ENCODE measurements at places on chromosomes 16 and 17.

- DNase-seq, result no peak
Observed at GRCh38 chr17:82237083-82237745, 8.4 kb downstream of the SLC16A3 start.

- DNase-seq, result no peak
Observed at GRCh38 chr16:65445313-65446260, 323.7 kb upstream of the CDH11 start.

DNA sequence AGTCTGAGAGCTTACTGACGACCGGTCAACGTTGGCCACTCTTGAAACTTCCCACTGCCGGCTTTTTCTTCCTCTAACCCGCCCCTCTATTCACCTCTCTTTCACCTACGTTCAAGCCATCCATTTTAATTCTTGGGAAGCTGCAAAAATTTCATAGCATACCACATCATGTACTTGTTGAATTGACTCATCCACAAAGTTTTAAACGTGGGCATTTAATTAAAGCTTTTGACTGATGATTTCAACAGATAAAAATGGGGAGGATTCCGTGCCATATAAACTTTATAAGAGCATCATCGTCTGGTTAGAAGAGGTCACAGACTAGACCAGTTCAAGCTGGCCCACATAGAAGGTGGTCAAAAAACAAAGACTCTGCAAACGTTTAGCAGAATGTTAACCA lies 22.5 kb downstream of the VPS53 start:
- DNase-seq, result no peak

DNA sequence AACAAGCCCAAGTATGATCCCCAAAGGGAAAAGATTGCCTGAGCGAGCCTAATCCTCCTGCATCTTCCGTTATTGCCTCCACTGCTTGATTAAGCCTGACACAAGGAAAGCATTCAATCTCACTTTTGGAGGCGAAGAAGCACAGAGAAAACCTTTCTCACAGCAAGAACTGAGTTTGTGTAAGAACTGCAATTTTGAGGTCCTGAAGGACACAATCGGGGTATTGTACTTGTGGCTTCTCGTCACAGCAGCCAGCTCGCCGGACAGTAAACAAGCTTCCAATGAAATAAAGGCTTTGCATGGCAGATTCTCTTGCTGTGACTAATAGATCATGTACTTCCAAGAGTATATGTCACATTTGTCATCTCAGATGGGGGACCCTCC lies 18.7 kb upstream of the FOXF1 start:
- no peak for DNase-seq

DNA sequence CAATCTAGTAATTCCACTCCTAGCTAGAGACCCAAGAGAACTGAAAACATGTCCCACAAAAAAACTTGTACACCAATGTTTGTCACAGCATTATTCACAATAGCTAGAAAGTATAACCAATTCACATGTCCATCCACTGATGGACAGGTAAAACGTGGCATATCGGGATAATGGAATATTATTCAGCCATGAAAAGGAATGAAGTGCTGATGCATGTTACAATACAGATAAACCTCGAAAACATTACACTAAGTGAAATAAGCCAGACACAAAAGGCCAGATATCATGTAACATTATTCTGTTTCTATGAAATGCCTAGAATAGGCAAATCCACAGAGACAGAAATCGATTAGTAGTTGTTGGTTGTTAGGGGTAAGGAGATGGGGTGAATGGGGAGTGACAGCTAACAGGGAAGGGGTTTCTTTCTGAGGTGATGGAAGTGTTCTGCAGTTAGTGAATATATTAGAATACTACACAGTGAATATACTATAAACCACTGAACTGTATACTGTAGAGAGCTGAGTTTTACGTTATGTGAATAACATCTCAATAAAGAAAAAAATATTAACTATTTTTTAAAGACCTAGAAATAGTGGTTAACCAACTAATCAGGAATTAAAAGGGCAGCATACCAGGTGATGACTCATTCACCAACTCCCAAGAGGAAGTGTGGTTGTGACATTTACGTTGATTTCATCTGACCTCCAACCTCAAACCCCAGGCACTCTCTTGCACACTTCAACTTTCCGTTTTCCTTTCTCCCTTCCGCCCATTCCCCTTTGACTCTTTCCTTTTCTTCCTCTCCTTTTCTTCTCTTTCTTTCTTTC lies 48.6 kb downstream of the GAS7 start:
- no peak for DNase-seq

- DNase-seq, result peak; percentile 30
Observed at GRCh38 chr17:29112771-29113295, 67.4 kb downstream of the MYO18A start.
